ENCODE measurements at places on chromosomes 6 and 20. TPM values are rescaled to one million over a fixed set of nuclear protein-coding genes. Genes with fewer than 3 reads are reported as not detected.

Gene BPIFB1
- total RNA-seq = not detected

Gene TGM6
- total RNA-seq = not detected

Gene TFEB
- total RNA-seq = 6.3 TPM

Gene PI16
- under 0.01 TPM for total RNA-seq

Gene PLG
- total RNA-seq = not detected

Gene PSMB8
- 72.4 TPM for total RNA-seq

Gene POM121L2
- total RNA-seq = not detected

Gene TCF15
- total RNA-seq = 0.12 TPM

Gene ECHDC1
- total RNA-seq = 36.5 TPM

Gene PRDM13
- total RNA-seq = not detected

Data from smooth muscle cell of the coronary artery (primary cell).